Motor neuron (in vitro differentiated cells): ENCODE measurements at places on chromosomes 4 and X. TPM values are rescaled to one million over a fixed set of nuclear protein-coding genes. Genes with fewer than 3 reads are reported as not detected.

GRCh38 chr4:187798385-187798784, 197.2 kb upstream of the ZFP42 start:
- no peak for ATAC-seq

DNA sequence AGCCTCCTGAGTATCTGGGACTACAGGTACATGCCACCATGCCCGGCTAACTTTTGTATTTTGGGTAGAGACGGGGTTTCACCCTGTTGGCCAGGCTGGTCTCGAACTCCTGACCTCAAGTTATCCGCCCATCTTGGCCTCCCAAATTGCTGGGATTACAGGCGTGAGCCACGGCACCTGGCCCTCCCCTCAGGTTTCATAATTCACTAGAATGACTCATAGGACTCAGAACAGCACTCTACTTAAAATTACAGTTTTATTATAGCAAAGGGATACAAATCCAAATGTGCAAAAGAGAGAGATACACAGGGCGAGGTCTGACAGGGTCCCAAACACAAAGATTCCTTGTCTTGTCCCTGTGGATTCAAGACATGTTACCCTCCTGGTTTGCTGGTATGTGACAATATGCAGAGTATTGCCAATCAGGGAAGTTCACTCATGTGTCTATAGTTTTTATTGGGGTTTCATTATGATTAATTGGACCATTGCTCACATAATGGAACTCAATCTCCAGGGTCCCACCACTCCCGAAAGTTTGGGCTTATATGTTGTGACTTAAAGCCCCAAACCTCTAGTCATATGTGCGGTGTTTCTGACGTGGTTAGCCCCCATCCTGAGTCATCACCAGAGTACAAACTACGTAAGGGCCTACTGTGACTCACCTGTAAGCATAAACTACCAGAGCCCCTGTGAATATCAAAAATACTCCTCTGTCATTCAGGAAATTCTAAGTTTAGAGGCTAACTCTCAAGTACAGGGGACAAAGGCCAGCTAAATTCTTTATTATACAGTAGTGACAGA, 5.2 kb downstream of the YIPF6 start:
- ATAC-seq = no peak

GRCh38 chr4:10403633-10404445, 53.4 kb downstream of the ZNF518B start:
- ATAC-seq = peak; percentile 58

- ATAC-seq = no peak
Observed at GRCh38 chrX:31392513-31392912, 320.7 kb upstream of the FTHL17 start.

GRCh38 chrX:33285550-33285949, 74.2 kb upstream of the DMD start:
- ATAC-seq = no peak

GRCh38 chr4:122652379-122652778, 31.5 kb upstream of the IL21 start:
- ATAC-seq = no peak

DNA sequence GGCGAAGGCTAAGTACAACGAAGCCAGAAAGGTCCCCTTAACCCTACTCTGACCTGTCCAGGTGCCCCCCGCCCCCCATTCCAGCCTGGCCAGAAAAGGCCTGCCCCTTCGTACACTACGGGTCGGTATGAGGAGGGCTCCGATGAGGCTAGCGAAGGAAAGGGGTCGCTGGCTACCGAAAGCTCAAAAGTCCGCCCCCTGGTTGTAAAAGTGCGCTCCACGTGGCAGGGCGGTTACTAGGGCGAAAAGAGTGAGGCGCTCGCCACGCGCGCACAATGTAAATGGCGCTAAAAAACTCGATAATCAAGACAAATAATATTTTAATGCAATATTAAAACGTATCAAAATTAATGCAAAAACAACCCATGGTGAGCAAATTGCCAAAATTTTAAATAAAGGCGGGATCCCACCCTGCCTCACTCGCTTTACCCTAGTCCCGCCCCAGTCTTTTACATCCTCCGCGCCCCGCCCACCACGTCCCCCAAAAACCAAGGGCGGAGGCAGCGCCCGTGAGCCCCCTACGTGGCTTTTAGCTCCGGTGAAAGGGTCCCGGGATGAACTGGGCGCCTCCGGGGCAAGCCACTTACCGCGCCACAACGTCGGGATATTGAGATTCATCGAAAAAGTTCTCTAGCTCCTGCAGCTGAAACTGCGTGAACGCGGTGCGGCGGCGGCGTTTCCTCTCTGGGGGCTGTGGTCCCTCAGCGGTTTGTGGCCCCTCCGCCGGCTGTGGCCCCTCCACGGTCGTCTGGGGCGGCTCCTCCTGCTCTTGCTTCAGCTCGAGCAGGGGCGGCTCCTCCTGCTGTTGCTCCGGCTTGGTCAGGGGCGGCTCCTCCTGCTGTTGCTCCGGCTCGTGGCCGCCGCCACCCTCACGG, 929 bp downstream of the ESX1 start:
- ATAC-seq = peak; percentile 54

- no peak for ATAC-seq
Observed at GRCh38 chr4:2390146-2390545, 28.3 kb downstream of the ZFYVE28 start.

The GNRHR gene
- 0.61 and 1.1 TPM in 2 replicates for total RNA-seq

The RPA4 gene
- total RNA-seq = 0.52 TPM in 1 of 2 replicates, not detected in the other

DNA sequence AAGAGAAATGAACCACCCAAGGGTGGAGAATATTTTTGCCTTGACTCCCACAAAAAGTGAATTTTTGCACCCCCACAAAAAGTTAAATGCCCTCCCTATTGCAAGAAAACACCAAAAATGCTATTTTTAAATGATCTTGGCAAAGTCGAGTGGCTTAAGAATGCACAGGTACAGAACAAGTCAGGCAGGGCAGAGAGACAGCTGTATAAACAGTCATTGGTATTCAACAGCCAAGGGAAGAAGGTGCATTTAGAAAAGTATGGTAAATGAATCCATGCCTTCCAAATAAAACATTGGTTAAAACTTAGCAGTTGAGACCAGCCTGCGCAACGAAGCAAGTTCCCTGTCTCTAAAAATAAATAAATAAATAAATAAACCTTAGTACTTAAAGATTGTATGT, 169.3 kb downstream of the CHIC2 start:
- ATAC-seq = no peak

GRCh38 chrX:16458208-16458607, 191.8 kb upstream of the S100G start:
- no peak for ATAC-seq

The SNCA gene
- 3.4 and 5.0 TPM in 2 replicates for total RNA-seq

The STARD8 gene
- total RNA-seq = 0.11 and 0.24 TPM in 2 replicates

The HTN1 gene
- total RNA-seq = 0.31 TPM in 1 of 2 replicates, not detected in the other

- peak; percentile 90 for ATAC-seq
Observed at GRCh38 chrX:37349221-37350033, at the start of gene PRRG1. Gene PRRG1 (plus strand): TSS chrX:37349364. CDS start chrX:37406250, 56,886 bp downstream.

DNA sequence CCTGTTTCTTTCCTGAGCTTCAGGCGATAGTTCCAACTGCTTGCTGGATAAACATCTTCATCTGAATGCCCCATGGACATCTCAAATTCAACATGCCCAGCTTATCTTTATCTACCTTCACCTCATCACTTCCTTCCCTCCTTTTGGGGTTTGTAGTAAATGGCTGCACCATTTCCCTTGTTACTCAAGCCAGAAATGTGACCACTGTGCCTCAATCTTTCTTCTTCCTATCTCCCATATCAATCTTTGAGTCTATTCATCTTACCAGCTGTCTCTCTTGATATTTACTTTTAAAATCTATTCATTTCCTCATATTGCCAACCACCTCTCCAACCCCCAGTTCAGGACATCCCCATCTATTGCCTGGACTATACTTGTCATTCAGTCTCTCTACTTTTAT, 155.4 kb downstream of the PPA2 start:
- ATAC-seq = no peak

GRCh38 chrX:150984169-150984824, 1.2 kb downstream of the HMGB3 start:
- ATAC-seq = peak; percentile 3

DNA sequence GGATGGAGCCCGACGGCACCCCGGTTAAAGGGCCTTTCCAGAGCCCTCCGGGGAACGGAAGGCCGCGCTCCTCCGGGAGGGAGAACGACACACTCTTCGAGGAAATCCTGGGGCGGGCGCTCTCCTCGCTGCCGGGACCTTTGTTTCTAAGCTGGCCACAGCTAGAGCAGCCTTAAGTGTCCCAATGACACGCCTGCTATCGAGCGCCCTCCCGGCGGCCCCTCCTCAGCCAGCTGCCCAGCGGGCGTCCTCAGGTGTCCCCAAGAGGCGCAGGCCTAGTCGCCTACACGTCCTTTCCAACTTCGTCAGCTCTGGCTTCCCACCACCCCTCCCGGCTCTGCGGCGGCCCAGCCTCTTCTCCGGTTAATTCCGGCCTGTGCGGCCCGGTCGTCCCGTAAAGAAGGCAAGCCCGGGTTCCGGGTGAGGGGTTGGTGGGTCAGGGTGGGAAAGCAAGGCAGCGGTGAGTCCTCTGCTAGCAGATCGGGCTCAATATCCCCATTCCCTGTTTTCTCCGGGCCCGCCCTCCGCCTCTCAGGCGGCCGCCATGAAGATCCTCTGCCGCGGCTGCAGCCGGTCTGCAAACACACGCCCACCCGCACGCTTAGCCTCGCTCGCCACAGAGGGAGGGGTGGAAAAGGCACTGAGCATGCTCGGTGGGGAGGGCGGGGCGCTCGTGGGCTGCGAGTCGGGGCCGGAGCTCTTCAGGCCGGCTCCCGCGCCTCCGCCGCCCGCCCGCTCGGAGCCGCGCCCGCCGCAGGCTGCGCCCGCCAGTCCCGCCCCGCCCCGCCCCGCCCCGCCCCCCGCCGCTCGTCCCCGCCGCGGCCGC, at the start of gene RAP1GDS1:
Gene RAP1GDS1 (plus strand): TSS at position 806 of the 826 bp plus-strand sequence. CDS start 182 bp downstream, outside the sequence.
- ATAC-seq = peak; percentile 89

- no peak for ATAC-seq
Observed at GRCh38 chr4:175635546-175635945, 176.5 kb downstream of the GPM6A start.

The USP51 gene
- 6.8 and 7.2 TPM in 2 replicates for total RNA-seq

The SHROOM3 gene
- 0.87 and 0.90 TPM in 2 replicates for total RNA-seq

GRCh38 chr4:174157106-174157607, 126.3 kb downstream of the FBXO8 start:
- ATAC-seq = no peak

The AFM gene
- not detected in 2 replicates for total RNA-seq

The KLF8 gene
- total RNA-seq = 0.32 and 0.52 TPM in 2 replicates

The VSIG1 gene
- total RNA-seq = 0.38 TPM in 1 of 2 replicates, not detected in the other

The PRR32 gene
- 0.21 TPM in 1 of 2 replicates, not detected in the other for total RNA-seq

GRCh38 chrX:153970357-153971123, 1.1 kb downstream of the HCFC1 start:
- ATAC-seq = peak; percentile 18
